HS-5 (cell line): ENCODE measurements at places on chromosomes 16 and 17.
A peak's percentile ranks its signal among the peaks of the same experiment; 100 is the strongest.

DNA sequence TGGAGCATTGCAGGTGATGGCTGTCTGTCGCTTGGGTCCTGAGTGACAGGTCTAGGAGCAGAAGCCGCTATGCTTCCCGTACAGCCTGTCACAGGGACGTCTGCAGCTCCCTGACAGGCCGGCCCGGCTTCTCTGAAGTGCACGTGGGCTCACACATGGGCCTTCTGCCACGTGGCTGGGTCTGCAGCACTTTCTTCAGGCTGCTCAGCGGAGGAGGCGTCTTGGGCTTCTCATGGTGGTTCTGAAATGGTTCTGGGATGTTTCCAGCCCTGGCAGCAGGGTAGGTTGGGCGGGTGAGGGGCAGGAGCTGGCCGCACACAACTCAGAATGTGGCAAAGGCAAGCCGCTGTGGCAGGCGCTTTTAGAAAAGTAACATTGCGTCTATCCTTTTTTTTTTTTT is 80.3 kb upstream of the ZNF750 start:
- no peak for DNase-seq

DNA sequence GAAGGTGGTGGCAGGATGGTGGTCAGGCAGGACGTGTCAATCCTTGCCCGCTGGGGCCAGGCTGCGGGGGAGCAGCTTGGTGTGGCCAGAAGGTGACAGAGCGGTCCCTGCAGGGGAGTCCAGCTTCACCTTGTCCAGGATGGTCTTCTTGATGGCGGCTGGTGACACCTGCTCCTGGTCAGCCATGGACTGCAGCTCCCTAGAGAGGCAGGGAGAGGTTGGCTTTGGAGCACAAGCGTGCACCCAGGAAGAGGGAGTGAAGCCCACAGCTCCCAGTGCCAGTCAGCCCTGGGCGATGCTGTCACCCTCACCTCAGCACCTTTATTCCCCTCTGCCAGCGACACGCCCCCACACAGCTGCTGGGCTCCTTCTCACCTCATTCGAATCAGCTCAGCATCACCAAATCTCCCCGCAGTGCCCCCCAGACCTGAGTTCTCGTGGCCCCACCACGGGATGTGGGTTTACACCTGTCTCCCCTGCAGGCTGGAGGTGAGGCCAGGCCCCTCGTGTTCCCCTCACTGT is 3.9 kb downstream of the PYCR1 start:
- DNase-seq = no peak

DNA sequence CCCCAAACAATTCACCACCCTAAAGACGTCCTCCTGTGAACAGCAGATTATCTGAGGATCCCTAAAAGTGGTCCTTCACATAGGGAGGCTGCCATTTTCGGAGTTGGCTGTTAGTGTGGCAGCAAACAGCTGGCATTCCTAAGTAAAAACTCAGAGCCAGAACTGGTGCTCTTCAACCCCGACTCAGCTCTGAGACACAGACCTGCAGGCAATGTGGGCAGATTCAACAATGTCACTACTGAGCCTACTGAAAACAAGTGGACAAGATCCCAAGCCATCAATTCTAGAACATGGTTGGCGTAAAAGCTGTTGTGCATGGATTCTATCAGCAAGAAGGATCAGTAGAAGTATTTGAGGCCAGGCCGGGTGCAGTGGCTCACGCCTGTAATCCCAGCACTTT is 247.2 kb downstream of the NTN1 start:
- no peak for DNase-seq

DNA sequence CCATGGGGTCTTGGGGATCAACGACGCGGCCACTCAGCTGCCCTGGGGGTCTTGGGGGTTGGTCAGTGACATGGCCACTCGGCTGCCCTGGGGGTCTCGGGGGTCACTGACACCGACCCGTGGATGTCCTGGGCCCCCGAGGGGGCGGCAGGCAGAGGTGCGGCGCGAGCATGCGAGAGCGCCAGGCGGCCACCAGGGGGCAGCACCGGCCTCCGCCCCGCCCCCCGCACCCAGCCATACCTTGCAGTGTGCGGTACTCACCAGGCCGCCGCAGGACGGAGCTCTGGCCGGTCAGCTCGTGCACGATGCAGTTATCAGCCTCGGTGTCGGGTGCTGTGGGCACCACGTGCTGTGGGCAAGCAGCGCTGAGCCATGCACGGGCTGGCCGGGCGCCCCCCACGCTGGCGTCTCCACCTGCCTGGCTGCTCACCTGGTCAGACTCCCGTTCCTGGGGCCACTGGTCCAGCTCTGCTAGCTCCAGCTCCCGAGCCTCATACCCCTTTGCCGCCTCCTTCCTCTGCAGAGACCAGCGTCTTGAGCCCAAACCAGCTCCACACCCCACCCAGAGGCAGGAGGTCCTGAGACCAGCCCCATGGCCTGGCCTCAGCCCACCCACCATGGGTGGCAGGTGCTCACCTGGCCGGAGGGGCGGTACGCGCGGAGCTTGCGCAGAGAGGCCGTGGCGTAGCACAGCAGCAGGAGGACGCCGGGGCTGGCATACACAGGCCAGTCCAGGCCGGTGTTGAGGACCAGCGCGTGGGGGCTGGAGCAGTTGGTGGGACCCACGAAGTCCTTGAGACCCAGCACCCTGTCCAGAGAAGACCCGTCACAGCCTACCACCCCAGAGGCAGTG is 31.2 kb downstream of the CTU2 start:
- DNase-seq = no peak

GRCh38 chr16:50889746-50890145 is 147.9 kb downstream of the CYLD start:
- DNase-seq = no peak

DNA sequence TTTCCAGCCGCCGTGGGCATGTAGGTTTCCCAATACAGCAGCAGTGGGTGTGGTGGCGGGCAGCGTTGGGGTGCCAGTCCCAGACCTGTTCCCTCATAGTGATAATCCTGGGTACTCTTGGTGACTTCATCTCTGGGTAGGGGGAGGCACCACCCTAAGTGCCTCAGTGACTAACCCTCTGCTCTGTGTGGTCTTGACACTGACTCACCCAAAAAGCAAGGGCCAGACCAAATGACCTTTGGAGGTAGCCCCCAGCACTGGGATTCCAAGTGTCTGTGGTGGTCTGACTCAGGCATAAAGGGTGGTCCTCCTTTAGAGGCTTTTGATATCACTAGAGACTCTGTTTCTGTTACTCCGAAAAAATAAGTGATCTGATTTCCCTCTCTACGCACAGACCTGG is 908 bp downstream of the CALB2 start:
- DNase-seq = no peak

GRCh38 chr17:11535231-11535630 is 63.0 kb upstream of the DNAH9 start:
- no peak for DNase-seq

GRCh38 chr17:78717431-78717980 is 64.6 kb downstream of the CYTH1 start:
- no peak for DNase-seq

- peak; percentile 30 for DNase-seq
These were observed 9.0 kb upstream of the KCTD5 start for GRCh38 chr16:2673066-2673999.

DNA sequence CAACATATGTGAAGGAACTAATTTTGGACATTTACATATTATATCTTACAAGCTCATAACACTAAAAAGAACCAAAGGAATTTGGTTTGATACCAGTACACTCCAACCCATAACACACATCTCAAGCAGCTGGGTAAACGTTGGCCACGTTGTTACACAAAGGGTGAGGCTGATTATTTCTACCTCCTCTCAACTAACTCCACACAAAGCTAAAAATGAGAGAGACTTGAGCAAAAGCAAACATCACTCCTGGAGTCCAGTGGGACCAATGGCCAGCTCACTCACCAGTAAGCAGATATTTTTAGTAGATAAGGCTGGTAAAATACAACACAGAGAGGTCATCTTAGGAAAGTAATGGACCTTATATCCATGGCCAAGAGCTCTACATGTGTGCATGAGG is 207.6 kb downstream of the MRTFB start:
- no peak for DNase-seq

DNA sequence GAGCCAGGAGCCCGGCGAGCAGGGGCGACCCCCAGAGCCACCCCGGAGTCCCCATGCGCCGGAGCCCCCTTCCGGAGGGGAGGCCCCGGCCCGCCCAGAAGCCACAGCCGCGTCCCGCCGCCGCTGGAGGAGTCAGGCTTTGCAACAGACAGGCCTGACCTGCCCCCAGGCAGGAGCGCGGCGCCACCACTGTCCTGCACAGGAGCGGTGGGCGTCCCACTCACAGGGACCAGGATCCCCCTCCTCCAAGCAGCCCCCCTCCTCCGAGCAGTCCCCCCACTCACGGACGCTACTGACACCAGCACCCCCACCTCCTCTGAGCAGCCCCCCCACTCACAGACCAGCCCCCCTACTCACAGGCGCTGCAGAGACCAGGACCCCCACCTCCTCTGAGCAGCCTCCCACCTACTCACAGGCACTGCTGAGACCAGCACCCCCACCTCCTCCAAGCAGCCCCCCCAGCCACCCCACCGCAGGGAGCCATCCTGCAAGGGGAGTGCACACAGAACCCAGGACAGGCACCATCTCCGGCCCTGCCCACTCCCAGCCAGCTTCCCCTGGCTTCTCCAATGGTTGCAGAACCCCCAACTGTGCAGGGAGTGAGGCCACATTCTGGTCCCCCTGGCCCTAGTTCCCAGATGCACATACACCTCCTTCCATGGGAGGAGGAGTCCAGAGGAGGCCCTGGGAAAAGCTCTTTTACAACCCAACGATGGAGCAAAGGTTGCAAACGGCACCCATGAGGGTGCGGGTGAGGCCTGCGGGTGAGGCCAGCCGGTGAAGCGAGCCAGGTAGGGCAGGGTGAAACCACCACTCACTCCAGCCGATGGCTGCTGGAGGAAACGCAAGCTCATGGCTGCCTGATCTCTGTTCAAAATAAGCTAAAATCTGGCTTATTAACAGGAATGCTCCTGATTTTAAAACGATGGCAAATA is 69.9 kb downstream of the ABR start:
- no peak for DNase-seq

GRCh38 chr17:7258731-7259554 is 3.3 kb downstream of the CLDN7 start:
- DNase-seq = no peak

- DNase-seq = no peak
These were observed 414.6 kb upstream of the PSMD7 start for GRCh38 chr16:73882033-73882432.

GRCh38 chr16:23274968-23275367 is 27.1 kb upstream of the SCNN1B start:
- DNase-seq = no peak
